ENCODE measurements at places on chromosomes 6 and 20.

DNA sequence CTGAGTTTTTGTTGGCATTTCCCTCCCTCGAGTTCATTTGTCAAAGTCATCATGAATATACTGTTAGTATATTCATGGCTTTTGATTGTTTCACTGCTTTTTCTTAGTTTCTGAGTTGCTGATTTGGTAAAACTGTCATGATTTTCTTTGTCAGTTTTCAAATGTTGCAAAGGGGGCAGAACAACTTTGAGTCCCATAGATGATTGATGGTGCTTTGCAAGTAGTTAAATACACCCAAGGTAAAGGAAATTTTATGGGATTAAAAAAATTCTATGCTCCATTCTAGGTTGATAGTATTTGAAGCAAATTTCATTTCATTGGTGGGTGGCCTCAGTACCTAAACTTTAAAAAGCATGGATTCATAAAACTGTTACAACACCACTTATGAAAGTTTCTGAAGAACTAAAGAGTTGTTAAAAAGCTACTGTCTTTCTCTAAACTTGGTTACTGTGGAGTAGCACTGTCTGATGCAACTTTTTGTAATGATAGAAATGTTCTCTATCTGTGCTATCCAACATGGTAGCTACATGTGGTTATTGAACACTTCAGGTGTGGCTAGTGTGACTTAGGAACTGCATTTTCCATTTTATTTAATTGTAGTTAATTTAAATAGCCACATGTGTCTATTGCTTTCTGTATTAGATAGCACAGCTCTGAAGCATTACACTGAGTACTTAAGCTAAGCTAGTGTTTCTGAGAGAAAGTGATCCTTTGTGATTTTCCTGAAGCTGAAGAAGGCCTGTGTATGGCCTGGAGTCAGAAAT, 153.6 kb downstream of the ZFAND3 start:
- DNase-seq: no peak

- DNase-seq: no peak
These were observed 32.8 kb downstream of the LRP11 start for GRCh38 chr6:149831308-149831820.

GRCh38 chr6:32151863-32152768, at the start of gene PRRT1:
TSS of gene PRRT1 (minus strand) at chr6:32151939. CDS start at chr6:32151827, 112 bp downstream.
- DNase-seq: no peak

DNA sequence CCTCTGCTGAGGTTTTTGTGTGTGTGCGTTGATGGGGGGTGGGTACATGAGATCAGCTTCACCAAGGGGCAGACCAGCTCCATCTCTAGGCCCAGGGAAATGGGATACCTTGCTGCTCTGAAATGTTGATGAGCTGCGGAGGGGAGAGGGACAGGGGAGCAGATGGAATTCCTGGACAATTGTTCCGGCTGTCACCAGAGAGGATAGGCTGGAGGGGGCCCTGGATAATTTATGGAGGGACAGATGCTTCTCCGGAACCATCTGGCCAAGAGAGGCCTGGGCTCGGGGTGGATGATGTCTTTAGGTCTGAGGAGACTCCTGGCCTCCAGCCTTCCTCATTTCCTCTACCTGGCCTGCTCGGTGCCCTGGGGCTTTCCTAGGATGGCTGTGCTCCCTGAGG, 1.9 kb upstream of the TJAP1 start:
- no peak for DNase-seq

- DNase-seq: no peak
These were observed 119.8 kb upstream of the NRSN1 start for GRCh38 chr6:24006254-24006653.

DNA sequence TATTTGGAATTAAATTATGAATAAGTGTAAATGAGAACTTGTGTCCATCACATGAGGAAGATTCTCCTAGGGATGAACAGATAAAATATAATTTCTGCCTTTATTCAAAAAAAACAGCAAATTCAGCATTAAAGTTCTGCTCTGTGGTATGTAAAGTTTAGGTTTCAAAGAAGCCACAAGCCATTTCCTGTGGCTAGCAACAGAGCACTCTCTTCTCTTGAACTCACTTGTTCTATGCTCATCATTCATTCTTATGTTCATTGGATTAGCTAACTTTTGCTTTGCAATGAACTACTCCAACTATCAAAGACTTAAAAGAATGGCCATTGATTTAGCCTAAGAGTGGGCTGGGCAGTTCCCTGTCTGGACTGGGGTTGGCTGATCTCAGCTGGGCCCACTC, 20.8 kb upstream of the SNRPB2 start:
- DNase-seq: no peak

DNA sequence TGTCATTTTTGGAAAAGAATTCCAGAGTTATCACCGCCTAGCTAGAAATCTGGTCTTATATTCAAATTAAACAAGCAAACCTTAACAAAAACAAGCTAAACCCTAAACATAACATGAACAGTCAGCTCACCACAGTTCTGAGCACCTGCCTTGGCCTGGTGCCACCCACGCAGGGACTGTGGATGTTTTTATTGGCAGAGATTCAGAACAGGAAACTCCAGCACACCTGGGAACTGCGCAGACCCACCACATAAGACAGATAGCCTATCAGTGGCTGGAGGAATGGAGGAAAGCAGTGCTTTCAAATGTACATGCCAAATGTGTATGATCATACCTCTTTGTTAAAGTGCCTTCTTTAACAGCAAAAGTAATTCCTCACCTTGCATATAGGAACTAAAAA, 8.9 kb downstream of the SLC16A10 start:
- DNase-seq: peak; percentile 10

DNA sequence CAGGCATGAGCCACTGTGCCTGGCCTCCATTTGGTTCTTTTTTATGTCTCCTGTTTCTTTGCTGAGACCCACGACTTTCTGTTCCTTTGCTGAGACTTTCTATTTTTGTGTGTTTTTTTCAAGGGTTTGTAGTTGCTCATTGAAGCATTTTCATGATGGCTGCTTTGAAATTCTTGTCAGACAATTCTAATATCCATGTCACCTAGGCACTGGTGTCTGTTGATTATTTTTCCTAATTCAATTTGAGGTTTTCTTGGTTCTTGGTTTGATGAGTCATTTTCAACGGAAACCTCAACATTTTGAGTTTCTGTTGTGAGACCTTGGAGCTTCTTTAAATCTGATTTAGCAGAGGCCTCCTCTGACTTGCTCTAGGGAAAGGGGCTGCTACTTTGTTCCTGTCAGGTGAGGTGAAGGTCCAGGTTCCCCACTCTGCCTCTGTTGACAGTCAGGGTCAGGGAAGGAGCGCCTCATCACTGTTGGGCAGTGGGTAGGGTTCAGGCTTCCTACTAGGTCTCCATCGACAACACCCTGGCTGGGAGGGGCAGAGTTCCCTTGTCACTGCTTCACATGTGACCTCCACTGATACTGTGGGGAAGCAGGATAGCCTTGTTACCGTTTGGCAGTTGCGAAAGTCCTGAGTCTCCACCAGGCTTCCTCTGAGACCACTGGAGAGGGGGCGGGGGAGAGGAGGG, 67.2 kb upstream of the RNF24 start:
- DNase-seq: peak; percentile 23

GRCh38 chr6:43335469-43335868, 26.8 kb upstream of the CRIP3 start:
- no peak for DNase-seq

- DNase-seq: no peak
These were observed 35.8 kb upstream of the FAM83D start for GRCh38 chr20:38890497-38890818.

DNA sequence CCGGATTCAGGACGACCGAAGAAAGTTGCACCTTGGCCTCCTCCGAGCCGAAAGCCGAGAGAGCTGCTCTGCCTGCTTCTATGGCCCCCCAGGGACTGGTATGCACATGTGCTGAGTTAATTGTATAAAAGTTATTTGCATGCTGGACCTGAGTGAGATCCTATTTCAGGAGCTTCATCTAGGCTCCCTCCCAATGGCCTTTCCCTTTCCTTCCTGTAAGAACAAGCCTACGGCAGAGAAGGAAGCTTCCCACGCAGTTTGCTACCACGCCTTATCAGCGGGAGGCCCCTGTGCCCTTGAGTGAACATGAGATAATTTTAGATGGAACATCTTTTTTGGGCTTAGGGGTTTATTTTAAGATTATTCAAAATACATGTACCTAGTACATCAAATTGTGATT, 65.9 kb downstream of the RIN2 start:
- no peak for DNase-seq

DNA sequence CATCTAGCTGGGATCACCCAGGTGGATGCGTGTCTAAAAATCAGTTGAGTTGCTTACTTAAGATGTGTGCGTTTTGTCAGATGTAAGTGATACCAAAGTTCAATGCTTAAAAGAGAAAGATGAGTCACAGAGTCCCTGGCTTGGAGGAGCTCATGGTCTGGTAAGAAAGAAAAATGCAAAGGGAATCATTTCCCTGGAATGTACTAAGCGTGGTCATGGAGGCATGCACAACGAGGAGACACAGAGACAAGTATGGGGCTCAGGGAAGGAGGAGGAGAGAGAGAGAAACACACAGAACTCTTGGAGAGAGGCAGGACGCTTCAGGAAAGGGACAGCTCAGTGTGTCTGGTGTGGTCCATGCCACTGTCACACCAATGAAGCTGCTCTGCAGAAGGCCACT, 186.9 kb upstream of the GMDS start:
- no peak for DNase-seq

DNA sequence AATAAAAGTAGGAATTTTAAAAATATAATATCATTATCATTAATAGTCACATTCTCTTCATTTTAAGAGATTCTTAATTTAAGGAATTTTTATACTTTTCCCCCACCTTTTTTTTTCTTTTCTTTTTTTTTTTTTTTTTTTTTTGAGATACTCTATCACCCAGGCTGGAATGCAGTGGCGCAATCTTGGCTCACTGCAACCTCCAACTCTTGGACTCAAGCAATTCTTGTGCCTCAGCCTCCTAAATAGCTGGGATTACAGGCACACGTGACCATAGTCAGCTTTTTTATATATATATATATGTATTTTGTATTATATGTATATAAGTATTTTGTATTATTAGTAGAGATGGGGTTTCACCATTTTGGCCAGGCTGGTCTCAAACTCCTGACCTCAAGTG, 457.7 kb downstream of the CDKAL1 start:
- DNase-seq: no peak

DNA sequence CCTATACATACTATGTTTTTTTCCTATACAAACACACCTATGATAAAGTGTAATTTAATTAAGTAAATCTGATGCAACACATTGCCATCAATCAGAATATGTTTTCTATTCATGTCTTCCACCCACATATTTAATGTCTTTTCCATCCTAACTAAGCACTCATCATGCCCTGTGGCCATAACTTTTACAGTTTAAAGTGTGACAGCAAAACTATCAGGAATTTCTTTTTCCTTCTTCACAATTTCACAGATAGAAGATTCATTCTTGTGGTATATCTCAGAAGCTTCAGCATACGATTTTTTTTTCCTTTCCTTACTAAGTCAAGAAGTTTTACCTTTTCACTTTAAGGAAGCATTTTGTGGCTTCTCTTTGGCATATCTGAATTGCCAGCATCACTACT, 7.0 kb upstream of the BEND6 start:
- DNase-seq: no peak

DNA sequence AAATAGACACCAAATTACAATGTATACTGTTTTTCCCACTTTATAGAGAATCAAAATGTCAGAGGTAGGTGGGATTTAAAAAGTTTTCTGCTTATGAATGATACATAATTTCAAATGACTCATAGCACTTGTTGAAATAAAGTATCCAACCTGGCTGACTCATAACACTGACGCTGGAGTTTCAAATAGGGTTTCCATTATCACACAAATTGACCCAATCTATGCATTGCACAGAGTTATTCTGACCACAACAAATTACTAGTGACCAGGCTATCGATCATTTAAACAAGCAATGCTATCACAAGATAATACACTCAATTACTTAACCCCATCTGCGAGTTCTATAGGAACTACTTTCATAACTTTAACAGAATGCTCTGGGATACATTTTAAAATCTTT, 31.9 kb upstream of the PRELID3B start:
- no peak for DNase-seq

DNA sequence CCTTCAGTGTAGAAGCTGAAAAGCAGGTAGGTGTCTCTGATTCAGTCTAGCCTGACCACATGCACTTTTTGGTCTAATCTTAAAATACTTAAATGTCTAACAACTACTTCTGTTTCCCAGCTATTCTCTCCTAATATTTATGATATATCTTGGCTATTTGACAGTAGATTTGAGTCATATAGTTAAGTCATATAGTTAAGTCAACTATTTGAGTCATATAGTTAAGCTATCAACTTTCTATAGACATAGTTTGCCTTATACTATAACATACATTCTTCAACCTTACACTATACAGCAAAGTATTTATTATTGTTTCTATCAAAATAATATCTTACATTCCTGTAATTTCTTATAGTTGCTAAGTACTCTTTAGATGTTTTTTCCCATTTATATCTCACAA, 110.9 kb downstream of the GMDS start:
- DNase-seq: no peak
